Colonic mucosa (tissue), 4 donors: ENCODE measurements at places on chromosomes 6 and 20. TPM values are rescaled to one million over a fixed set of nuclear protein-coding genes. Genes with fewer than 3 reads are reported as not detected.

The CHRNA4 gene
- not detected for total RNA-seq

The SLC4A11 gene
- 2.6 TPM for total RNA-seq

The TBXT gene
- total RNA-seq = not detected

The SLC23A2 gene
- 4.6 TPM for total RNA-seq

The PREX1 gene
- total RNA-seq = 24.6 TPM

The UST gene
- 1.1 TPM for total RNA-seq

The GGTLC1 gene
- total RNA-seq = not detected

DNA sequence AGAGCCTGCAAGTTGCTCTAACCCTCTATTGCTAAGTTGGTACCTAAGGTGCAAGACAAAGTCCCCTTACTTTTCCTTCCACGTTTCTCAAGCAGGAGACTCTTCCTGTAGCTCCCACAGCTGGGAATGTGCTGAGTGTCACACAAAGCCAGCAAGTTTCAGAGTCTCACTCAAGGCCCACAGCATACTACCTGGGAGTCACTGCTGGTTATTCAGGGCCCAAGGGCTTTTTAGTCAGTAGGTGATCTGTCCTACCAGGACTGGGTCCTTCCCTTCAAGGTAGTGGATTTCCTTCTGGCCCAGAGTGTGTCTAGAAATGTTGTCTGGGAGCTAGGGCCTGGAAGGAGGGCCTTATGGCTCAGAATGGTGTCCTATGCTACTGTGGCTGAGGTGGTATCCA lies 261.9 kb upstream of the CITED2 start:
- H3K36me3 ChIP-seq = no peaks in the 10 kb centered on the region
- DNase-seq = no peak
- H3K4me1 ChIP-seq = no peaks in the 10 kb centered on the region
- H3K27me3 ChIP-seq = no peaks in the 10 kb centered on the region
- H3K4me3 ChIP-seq = no peak overlapping the region
- H3K27ac ChIP-seq = no peak overlapping the region

GRCh38 chr6:24667378-24667803 lies 514 bp downstream of the ACOT13 start:
- DNase-seq = peak; percentile 76
- H3K27ac ChIP-seq = peak overlapping the region; percentile 98
- no peaks in the 10 kb centered on the region for H3K27me3 ChIP-seq
- peak overlapping the region; percentile 49 for H3K4me3 ChIP-seq
- peaks cover 13% of the 10 kb centered on the region for H3K4me1 ChIP-seq

DNA sequence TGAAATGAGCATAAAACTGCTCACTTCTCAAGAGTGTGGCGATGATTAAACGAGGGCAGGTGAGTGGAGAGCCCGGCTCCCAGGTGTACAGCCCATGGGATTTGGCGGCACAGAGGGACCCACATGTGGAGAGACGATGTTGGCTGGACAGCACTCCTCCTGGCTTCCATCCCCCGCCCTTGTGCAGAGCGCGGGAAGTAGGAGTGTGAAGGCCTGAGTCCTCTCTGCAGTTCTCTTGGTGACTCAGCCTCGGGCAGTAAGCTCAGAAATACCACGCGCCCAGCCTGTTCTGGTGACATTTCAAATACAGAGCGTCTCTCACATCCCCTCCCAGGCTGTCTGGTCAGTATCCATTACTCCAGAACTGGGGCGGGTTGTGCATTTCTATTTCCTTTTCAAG lies 94.2 kb upstream of the SRSF6 start:
- no peak overlapping the region for H3K27ac ChIP-seq
- H3K4me1 ChIP-seq = no peaks in the 10 kb centered on the region
- no peak for DNase-seq
- H3K4me3 ChIP-seq = no peak overlapping the region
- H3K27me3 ChIP-seq = no peaks in the 10 kb centered on the region

DNA sequence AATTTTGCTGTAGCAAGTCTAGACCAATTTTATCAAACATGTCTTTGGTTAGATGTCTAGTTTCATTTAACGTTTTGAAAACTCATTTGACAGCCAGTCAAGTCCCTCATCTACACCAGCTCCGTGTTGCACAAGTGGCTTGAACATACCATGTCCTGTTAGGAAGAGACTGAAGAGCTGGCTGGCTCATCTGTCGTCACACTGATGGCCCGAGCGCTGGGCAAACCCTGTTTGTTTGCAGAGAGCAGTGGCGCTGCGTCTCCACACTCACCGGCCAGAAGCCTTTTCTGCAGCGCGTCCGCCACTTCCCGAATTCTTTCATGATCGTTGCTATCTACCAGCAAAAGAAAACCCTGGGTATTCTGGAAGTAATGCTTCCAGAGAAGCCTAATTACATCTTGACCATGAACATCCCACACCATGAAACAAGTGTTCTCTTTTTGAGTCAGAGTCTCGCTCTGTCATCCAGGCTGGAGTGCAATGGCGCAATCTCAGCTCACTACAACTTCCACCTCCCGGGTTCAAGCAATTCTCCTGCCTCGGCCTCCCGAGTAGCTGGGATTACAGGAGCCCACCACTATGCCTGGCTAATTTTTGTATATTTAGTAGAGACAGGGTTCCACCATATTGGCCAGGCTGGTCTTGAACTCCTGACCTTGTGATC lies 10.7 kb upstream of the TCFL5 start:
- DNase-seq = no peak
- no peaks in the 10 kb centered on the region for H3K27me3 ChIP-seq
- H3K4me1 ChIP-seq = no peaks in the 10 kb centered on the region
- no peak overlapping the region for H3K27ac ChIP-seq
- no peaks in the 10 kb centered on the region for H3K36me3 ChIP-seq

DNA sequence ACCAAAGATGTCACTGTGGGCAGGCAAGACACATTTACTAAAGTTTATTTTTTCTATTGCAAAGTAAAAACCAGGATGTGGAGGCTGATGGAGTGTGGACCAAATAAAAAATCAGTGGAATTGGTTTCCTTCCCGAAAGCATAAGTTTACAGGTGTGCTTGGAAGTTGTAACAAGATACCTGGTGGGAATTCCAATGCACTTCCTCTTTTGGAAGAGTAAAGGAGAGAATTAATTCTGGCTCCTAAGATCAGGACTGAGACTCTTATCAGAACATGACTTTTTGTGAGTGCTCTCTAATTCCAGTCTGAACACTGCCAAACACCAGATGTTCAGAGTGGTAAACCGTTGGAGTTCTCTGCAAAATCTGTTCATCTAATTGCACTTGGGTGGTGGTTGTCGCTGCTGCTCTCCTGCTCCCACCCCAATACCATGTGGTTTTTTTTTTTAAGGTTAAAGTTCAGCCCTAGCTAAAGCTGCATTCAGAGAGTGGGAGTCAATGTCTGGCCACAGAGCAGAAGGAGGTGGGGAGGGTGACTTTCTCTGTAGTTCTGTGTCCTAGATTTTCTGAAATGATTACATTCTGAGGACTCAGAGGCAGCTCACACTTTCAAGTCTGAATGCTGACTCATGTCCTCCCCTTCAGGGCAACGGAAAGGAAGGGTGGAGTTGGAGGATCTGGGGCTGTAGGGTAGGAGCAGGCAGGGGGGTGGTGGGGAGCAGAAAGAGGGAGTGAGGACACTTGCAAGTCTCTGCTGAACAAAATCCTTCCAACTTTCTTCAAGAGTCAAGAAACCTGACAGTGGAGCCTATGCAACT lies 275.8 kb upstream of the PRDM1 start:
- no peaks in the 10 kb centered on the region for H3K36me3 ChIP-seq
- no peak overlapping the region for H3K27ac ChIP-seq
- peaks cover 3% of the 10 kb centered on the region for H3K4me1 ChIP-seq

- H3K36me3 ChIP-seq = no peaks in the 10 kb centered on the region
- no peak overlapping the region for H3K27ac ChIP-seq
- no peaks in the 10 kb centered on the region for H3K4me1 ChIP-seq
Observed at GRCh38 chr20:50605136-50605535, 86.2 kb downstream of the RIPOR3 start.

GRCh38 chr6:152858141-152858540 lies 107.5 kb downstream of the VIP start:
- H3K27me3 ChIP-seq = no peaks in the 10 kb centered on the region
- H3K4me3 ChIP-seq = no peak overlapping the region
- no peaks in the 10 kb centered on the region for H3K4me1 ChIP-seq
- no peaks in the 10 kb centered on the region for H3K36me3 ChIP-seq
- no peak for DNase-seq

DNA sequence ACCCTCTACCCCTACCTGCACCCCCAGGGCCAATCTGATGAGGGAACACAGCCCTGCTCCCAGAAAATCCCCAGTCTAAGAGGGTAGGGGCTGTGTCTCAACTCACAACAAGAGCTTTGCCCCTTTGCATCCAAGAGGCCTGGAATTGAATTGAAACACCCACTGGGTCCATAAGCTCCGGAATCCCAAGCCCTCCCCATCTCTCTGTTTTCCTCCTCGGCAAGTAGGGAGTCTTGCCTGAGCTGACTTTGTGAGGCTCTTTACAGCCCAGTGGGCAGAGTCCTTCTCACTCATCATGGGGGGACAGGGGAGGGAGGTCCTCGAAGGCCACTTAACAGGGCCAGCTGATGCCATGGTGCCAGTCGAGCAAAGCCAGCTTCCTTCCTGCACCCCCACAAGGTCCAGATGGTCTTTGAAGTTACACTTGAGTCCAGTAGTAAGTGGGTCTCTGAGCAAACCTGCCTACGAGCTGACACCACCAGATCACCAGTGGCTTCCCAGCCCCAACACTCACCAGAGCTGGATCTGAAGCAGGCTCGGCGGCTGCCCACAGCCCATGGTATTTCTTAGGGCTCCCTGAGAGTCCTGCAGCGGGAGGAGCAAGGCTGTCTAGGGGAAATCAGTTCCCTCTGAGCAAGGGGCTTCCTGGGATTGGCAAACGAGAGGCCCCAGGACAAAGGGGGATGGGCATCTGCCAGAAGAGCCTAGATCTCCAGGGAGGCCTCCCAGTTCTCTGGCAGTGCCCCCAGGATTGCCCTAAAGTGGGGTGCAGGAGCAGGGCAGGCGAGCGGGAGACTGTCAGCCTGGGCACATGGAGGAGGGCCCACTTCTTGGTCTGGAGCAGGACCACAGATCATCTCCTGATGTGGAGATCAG lies 144.5 kb downstream of the VEGFA start:
- no peak overlapping the region for H3K4me3 ChIP-seq
- DNase-seq = no peak
- H3K36me3 ChIP-seq = no peaks in the 10 kb centered on the region

DNA sequence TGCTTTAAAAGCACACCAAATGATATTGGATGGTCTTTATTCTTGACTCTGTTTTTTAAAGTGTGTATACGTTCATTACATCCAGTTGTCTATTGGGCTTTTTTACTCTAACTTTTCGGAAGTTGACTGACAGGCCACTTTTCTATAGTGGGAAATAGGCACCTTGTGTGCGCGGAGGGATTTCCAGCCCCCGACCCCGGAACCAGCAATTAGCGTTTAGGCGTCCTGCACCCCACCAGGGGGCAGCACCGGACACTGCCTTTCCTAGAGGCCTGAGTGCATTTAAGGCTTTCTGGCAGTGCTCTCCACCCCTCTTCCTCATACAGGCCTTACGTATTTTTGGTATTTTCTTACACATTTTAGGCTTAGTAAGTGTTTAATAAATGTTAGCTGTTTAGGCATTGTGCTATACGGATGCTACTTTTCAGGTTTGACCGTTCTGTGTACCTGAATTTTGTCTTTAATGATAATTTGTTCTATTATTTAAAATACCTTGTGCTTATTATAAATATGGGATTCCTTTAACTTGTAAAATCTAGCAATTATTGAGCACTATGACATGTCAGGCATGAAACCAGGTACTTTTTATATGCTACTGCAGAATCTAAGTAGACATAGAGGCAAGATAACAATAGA lies 231.8 kb downstream of the BCKDHB start:
- no peaks in the 10 kb centered on the region for H3K27me3 ChIP-seq
- H3K4me3 ChIP-seq = no peak overlapping the region
- H3K4me1 ChIP-seq = no peaks in the 10 kb centered on the region
- no peak overlapping the region for H3K27ac ChIP-seq

DNA sequence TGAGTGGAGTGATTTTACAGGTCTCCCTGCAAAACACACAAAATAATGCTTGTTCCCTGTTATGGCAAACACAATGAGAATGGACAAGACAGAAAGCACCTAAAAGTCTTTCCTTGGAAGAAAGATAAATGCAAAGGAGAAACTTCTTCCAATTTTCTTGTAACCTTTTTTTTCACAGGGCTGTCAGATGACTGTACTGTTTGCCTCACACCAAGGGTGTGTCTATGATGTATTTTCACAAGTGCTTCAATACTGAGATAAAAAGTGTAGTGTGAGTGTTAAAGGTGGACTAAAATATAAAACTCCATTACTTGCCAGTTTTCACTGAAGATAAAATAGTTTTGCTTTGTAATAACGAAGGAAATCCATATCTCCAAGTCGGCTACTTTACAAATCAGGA lies 194.5 kb downstream of the CENPW start:
- no peaks in the 10 kb centered on the region for H3K36me3 ChIP-seq
- no peaks in the 10 kb centered on the region for H3K27me3 ChIP-seq
- no peaks in the 10 kb centered on the region for H3K4me1 ChIP-seq

DNA sequence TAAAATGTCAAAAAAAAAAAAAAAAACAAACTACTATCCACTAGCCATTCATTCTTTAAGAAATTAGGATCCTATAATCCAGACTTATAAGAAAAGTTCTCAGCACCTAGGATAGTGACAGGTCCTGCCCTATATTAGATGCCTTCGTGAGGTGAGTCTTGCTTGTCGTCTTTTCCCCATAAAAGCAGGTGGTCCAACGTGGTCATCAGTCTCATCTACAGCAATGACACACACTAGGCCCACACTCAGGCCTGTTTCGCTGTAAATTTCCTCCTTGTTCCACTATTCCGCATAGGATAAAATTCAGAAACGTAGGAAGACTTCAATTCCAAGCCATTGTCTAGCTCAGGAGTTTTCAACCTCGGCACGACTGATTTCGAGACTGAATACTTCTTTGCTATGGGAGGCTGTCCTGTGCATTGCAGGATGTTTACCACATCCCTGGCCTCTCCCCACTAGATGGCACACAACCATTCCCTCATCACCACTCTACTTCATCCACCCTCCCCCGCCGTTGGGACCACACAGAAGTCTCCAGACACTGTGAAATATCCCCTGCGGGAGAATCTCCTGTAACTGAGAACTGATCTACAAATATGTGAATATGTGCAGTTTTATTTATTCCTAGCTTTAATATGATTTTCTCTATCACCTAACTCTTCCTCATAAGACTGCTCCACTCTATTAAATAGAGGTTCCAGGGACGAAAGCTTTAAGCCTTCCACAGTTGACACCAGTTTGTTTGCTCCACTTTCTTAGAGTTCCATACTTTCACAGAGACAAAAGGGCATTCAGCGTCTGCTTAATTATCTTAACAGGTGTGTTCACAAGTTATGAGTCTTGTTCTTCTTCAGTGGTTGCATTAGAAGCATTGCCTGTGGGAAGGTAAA lies 346.3 kb downstream of the BMP2 start:
- no peak overlapping the region for H3K4me3 ChIP-seq
- no peak overlapping the region for H3K27ac ChIP-seq
- no peaks in the 10 kb centered on the region for H3K36me3 ChIP-seq
- no peaks in the 10 kb centered on the region for H3K27me3 ChIP-seq

- no peak overlapping the region for H3K4me3 ChIP-seq
- no peaks in the 10 kb centered on the region for H3K36me3 ChIP-seq
- peak overlapping the region; percentile 29 for H3K27ac ChIP-seq
- DNase-seq = no peak
Observed at GRCh38 chr6:158283304-158283980, 28.8 kb upstream of the TULP4 start.
